Inflammatory macrophage treated with lipopolysaccharide for 1 hour (primary cell): ENCODE measurements at places on chromosomes 4 and X.

- DNase-seq: no peak
These were observed 169.9 kb downstream of the SLIT2 start for GRCh38 chr4:20421603-20421985.

- DNase-seq: no peak
These were observed 203.3 kb upstream of the PCDH18 start for GRCh38 chr4:137735561-137736104.

GRCh38 chrX:128457674-128458073 is 405.5 kb upstream of the ACTRT1 start:
- DNase-seq: no peak

GRCh38 chr4:127622621-127622920 is 10.2 kb upstream of the INTU start:
- DNase-seq: no peak

- DNase-seq: no peak
These were observed 819.1 kb upstream of the EPHA5 start for GRCh38 chr4:66489370-66489769.

- DNase-seq: peak; percentile 34
These were observed 252.3 kb upstream of the RASGEF1B start for GRCh38 chr4:81723927-81724587.

DNA sequence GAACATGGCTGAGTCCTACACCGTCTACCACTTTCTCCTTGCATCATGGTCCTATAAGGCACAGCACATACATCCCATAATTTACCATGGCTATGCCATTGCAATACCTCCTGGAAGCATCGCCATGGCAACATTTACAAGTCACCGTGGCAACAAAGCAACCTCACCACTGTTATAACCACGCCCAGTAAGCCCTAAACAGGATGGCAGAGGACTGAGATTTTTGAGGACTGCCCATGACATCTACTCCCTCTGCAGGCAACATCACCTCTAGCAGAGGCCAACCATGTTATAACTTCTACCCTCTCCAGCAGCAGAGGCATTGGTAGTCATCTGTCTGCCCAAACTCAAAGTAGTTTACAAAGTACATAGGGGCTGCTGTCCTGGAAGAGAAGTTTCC is 29.7 kb downstream of the BCOR start:
- DNase-seq: no peak

DNA sequence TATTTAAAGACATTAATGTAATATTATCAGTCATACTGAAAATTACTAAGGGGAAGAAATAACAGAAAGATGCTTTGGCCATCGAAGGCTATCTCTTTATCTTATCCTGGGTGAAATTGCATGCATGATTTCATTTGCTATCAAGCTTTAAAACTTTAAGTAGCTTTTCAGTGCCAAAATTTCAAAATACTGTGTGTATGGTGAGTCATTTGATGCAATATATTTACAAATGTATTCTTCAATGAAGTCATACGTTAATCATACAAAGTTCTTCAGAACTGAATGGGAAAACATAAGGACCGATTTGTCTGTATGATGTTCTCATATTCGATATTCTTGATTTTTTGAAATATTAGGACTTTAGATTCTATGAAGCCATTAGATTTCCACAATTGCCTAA is 1295.8 kb upstream of the AGA start:
- DNase-seq: no peak

GRCh38 chr4:88955580-88956380 is 101.2 kb downstream of the FAM13A start:
- peak; percentile 43 for DNase-seq

DNA sequence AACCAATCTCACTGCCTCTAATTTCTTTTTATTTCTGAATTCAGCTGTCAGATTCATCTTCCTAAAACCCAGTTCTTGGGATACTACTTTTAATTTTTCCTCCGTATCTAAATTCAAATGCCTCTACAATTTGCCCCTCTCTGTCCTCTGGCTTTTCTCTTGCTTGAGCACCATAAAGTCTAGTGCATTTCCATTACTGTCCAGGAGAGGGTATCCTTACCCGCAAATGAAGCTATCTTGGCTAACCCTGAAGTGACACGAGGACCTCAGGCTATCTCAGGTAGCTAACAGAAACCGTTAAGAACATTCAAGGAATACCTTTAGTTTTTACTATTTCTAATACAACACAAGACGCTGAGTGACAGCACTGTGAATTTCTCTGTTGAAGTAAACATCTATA is 49.4 kb upstream of the PRR32 start:
- peak; percentile 20 for DNase-seq

GRCh38 chr4:91325495-91325894 is 978.3 kb upstream of the GRID2 start:
- DNase-seq: no peak

DNA sequence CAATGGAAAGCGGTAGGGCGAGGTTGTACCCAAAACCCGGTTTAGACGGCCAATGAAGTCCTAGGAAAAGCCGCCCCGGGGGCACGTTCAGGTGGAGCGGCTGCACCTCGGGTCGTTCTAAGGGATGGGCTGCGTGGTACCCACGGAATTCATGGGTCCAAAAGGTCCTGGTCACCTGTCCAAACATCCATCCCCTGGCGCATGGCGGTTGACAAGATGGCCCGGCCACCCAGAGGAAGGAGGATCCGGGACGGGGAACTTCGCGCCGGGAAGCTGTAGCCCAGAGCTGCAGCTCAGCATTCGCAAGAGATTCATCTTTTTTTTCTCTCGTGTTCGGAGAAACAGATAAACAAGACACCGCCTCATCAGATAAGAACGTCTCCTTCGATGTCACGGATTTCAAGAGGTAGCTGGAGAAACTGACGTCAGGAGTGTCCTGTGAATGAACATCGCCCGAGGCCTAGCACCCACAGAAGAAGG is 10.9 kb downstream of the PITX2 start:
- DNase-seq: no peak
